ENCODE measurements at places on chromosomes 7 and 10.

DNA sequence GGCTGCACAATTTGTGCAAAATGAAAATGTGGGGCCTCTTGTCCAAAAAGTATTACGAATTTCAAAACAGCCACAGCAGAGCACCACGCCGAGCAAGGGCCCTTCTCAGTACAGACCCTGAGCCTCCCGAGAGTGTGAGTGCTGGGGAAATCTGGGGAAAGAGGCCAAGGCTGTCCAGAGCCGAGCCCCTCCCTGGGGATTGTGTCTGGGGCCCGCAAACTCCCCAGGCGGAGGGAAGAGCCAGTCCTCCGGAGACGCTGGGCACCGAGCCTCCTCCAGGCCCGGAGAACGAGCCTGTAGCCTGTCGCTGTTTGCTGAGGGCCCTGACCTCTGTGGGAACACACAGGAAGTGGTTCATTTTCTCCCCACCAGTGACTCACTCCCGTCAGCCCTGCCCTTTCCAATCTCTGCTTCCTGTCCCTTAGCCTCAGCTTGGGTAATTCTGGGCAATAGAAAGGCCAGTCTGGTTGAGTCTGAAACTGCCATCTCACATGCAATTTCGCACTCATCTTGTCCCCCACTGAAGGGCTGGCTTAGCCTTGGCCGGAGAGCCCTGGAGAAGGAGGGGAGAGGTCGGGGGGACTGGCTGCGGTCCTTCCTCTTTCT lies 19.5 kb upstream of the GNA12 start:
- DNase-seq = peak; percentile 92

GRCh38 chr7:101126651-101127459 lies at the start of gene SERPINE1:
SERPINE1 (plus strand) TSS chr7:101127104; CDS start chr7:101128394, 1,290 bp downstream.
- peak; percentile 65 for DNase-seq

DNA sequence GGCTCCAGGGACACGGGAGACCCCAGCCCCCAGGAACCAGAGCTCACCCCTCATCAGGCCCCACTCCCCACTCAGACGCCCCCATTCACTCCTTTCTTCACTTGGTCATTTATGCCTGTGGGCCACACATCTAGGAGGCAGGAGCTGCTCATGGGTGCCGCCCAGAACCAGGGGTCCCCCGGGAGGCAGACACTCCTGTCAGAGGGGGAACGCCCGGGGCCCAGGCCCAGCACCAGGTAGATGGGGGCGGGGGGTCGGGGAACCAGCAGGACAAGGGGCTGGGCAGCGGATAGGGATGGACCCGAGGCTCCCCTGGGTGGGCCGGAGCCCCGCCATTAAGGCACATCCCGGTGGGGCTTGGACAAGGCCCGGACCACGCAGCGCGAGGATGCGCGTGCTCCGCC lies 11.8 kb downstream of the CALY start:
- no peak for DNase-seq

DNA sequence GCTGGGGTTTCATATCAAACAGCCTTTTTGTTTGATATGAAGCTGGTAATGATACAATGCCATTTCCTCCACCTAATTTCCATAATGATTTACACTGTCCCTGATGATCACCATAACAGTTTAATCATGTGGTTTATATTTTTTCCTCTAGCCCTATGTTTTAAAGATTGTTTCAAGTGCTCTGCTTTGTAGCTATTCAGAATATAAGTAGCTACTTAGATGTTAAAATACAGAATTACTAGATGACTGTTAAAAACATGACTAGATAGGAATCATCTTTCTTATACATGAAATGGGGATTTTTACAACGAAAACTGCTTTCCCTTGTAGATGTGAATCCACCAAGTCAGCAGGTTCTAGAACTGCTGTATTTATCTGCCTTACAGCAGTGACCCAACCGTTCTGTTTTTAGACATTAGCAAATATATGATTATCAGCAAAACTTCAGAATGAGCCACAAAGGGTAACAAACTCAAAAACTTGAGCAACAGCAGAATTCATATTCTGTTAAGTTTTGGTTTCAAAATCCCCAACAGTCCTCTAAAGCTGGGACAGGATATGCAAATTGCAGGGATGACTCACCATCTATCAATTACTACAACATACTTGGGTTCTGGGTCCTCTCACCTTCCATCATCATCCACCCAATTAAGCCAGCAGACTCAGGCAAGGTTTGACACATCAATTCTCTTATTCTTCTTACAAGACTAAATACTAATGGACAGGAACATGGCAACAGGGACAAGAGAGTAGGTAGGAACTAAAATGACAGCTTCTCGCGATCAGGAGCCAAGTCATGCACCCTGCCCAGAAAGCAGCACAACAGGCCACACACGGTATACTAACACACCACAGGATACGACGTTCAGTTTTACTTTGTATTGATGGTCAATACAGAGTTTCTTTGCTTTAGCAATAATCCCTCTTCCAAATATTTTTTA lies 83.9 kb downstream of the PIP4K2A start:
- DNase-seq = peak; percentile 32

- DNase-seq = no peak
These were observed at the start of gene SEMA3C for GRCh38 chr7:80918909-80919721. SEMA3C (minus strand) TSS chr7:80919051; CDS start chr7:80916781, 2,270 bp downstream.

Measured in stimulated activated effector memory CD8-positive, alpha-beta T cell treated with anti-CD3 and anti-CD28 coated beads, Interleukin-12 subunit alpha, Interleukin-12 subunit beta, amount 100 ng/mL, for 72 hours (primary cell).